ENCODE measurements at places on chromosomes 5 and 9.

DNA sequence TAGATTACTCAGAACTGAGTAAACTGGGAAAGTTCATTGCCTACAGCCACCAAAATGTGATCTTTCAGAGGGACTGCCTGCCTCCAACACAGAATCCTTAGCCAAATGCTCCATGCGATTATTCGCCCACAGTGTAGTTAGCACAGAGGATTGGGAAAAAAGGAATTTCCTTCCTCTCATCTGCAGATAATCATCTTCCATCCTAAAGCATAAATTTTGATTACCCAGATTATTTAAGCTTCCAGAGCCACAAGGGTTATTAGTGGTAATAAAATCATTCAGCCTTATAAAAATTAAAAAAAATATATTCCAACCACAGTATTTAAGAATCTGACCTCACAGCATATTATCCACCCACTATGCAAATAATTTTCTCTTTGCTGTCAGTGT lies 285.3 kb upstream of the GRAMD2B start:
- DNase-seq = no peak

GRCh38 chr9:78320030-78320693 lies 23.2 kb downstream of the PSAT1 start:
- DNase-seq = no peak

- no peak for DNase-seq
Observed at GRCh38 chr5:151258816-151259215, 5.8 kb downstream of the GM2A start.

- DNase-seq = no peak
Observed at GRCh38 chr5:59999056-59999455, 105.5 kb upstream of the PDE4D start.

- no peak for DNase-seq
Observed at GRCh38 chr5:139651043-139651834, 3.1 kb downstream of the CXXC5 start.

DNA sequence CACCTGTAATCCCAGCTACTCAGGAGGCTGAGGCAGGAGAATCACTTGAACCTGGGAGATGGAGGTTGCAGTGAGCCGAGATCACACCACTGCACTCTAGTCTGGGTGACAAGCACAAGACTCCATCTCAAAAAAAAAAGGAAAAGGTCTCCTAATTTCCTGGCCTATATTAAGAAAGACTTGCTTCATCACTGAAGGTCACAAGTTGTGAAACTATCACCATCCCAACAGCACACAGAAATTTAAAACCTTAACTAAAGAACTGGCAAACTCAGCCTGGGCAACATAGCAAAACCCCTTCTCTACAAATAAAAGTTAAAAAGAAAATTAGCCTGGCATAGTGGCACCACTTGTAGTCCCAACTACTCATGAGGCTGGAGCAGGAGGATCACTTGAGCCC lies 17.2 kb downstream of the FRMD3 start:
- no peak for DNase-seq

DNA sequence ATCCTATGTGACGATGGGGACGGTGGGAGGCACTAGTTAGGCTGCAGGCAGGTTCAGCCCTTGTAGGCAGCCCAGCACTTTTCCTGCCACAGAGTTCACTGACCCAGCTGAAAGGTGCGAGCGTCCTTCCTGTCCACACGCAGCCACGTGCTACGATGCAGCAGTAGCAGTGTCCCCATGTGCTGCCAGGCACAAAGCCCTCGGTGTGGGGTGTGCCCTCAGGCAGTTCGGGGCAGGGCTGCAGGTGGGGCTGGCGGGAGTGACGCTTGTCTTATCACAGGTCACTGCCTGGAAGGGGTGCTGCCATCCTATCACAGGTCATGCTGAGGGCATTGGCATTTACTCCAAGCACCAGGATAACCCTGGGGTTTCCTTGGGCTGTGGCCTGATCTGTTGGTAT lies 46.8 kb upstream of the CLPTM1L start:
- no peak for DNase-seq

DNA sequence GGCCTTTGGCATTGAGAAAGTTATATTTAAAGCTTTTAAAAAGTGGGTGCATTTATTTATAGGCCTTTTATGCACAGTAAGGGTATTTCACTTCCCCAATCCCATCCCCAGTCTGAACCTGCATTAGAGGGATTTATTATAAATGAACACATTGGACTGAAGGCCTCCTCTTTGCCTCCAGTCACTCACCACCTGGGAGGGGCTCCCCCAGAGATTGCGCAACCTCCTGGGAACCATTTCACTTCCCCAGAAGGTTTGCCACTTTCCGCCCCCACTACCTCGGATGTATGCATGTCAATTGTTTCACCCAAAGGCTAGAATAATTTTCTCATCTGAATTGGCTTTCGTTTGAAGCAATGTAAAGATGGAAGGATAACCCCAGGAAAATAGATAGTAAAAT lies 29.8 kb upstream of the VCAN start:
- peak; percentile 11 for DNase-seq

GRCh38 chr5:56837956-56838355 lies 22.6 kb downstream of the MAP3K1 start:
- DNase-seq = no peak

DNA sequence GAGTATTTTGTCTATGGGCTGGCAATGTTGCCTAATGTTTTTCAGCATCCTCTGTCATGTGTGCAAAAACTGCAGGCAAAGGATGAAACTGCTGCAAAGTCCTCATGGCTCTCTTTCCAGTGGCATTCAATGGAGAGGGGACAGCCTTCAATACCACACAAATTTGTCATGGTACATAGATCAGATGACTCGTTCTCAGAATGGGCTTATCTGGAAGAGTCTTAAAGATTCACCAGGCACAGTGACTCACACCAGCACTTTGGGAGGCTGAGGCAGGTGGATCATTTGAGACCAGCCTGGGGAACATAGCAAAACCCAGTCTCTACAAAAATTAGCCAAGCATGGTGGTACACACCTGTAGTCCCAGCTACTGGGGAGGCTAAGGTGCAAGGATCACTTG lies 5.3 kb downstream of the CDKN2AIPNL start:
- DNase-seq = no peak

DNA sequence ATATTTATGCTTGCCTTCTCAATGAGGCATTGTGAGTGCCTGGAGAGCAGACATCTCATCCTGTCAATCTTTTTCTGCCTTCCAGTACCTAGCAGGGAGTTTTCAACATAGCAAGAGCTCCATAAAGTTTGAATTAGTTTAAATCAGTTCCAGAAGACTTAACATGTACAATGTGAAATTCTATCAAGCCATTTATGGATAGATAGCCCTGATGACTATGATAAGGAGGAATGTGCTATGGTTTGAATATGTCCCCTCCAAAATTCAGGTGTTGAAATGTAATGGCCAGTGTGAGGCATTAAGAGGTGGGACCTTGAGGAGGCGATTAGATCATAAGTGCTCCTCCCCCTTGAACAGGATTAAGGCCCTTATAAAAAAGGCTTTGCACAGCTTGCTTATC lies 306.9 kb upstream of the SMARCA2 start:
- no peak for DNase-seq

DNA sequence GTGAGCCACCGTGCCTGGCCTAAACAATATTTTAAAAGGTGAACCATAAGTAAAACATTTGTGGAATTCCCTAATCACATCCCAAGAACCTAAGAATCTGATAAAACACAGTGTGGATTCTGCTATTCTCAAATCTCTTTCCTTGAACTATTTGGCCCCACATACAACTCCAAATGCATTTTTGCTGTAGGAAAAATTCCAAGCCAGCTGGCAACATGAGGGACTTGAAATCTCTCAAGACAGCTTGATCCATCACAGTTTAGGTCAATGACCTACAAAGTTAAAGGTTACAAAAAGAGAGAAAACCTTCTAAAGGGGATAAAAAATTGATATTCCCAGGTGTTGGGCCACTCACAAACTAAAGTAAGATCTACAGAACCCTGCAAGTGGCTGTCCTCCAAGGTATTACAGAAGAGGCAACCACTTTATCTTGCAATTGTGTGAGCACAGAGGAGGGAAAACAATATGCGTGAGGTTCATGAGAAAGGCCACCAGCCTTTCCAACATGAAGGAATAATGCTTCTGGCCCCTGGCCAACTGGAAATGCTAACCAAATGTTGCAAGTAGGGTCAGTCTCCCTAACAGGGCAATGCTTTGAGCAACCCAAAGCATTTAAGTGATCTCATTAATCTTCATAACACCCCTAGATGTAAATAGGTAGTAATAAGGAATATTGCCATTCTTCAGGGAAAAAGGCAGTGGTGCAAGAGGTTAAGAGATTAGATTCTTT lies 221.4 kb downstream of the SEMA5A start:
- no peak for DNase-seq

DNA sequence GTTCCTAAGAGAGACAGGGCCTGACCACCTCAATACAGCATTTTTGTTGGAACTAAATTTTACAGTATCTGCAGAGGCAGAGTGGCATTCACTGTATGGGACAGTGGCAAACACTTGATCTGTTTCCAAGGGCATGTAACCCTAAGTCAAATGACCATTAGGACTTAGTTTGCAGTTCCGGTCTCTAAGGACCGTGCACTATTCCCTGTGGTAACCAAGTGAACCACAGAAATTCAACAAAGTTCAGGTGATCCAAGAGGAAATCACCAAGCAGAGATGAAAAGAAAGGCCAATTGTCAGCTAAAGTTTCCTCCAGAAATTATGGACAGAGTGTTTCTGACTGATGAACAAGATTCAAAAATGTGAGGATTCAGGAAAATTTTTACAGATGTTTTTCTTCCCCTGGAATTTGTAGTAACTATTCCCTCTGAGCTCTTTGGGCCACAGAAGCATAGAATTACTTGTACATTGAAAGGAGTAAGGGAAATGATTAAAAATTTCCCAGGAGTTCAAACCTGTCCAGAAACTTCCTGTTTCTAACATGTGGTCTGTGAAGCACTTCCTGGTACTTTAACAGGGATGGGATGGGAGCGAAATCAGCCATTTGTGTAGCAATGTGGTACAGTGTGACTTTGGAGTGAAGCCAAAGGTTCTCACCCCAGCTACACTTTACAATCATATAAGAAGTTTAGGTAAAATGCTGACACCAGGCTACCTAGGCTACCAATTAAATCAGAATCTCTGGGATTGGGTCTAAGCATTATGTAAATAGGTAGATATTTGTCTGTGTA lies 266.1 kb upstream of the MAP3K1 start:
- no peak for DNase-seq

GRCh38 chr5:141039517-141039916 lies 11.7 kb upstream of the PCDHB1 start:
- DNase-seq = no peak

DNA sequence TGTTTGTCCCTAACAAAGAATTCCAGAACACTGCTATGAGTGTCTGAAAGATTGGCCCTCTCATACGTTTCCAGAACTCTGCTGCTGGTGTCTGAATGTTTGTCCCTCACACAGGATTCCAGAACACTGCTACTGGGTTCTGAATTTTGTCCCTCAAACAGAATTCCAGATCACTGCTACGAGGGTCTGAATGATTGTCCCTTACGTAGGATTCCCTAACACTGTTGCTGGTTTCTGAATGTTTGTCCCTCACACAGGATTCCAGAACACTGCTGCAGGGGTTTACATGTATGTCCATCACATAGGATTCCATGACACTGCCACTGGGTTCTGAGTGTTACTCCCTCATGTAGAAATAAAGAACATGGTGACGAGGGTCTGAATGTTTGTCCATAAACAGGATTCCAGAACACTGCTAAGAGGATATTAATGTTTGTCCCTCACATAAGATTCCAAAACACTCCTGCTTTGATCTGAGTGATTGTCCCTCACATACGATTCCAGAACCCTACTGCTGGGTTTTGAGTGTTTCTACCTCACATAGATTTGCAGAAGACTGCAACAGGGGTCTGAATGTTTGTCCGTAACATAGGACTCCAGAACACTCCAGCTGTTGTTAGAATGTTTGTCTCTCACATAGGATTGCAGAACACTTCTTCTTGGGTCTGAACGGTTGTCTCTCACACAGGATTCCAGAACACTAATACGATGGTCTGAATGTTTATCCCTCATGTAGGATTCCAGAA lies 214.4 kb downstream of the FOXD4L6 start:
- DNase-seq = no peak

GRCh38 chr5:84696651-84697050 lies 312.0 kb upstream of the EDIL3 start:
- no peak for DNase-seq

GRCh38 chr5:116068028-116068632 lies 16.7 kb upstream of the COMMD10 start:
- no peak for DNase-seq

- no peak for DNase-seq
Observed at GRCh38 chr9:95507464-95508241, 9.1 kb downstream of the PTCH1 start.

- DNase-seq = no peak
Observed at GRCh38 chr9:15268317-15268716, 38.7 kb downstream of the TTC39B start.

- peak; percentile 96 for DNase-seq
Observed at GRCh38 chr5:9361835-9362234, 184.0 kb downstream of the SEMA5A start.

DNA sequence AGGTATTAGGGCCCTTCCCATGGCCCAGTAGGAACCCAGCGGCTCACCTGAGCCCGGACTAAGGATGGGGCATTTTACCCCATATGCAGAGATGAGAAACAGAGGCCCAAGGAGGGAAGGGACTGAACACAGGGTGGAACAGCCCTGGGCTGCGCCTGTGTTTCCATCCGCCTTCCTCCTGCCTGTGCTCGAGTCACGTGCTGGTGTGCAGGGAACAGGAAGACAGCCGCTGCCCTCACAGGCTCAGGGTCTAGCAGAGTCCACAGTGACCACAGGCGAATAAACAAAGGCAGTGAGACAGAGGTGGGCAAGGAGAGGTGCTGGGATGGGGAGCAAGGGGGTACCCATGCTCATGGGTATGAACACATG lies 129.4 kb downstream of the C9orf50 start:
- no peak for DNase-seq

DNA sequence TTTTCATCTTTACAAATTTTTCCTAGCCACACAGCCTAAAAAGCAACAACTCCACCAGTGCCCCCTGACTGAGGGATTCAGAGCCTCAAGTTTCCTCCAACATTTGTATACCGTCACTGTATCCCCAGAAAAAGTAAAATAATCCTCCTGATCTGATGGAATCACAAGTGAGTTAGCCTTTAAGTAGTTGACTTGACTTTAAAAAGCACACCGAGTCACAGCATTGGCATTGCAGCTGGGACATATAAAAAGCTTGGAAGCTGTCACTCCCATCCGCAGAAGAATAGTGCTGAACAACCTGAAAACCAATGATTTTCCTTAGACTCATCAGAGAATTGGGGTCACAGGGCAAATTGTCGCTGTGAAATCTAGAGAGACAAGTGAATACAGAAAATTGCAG lies 41.6 kb upstream of the FBN2 start:
- DNase-seq = no peak

GRCh38 chr5:65017636-65018035 lies 248.9 kb downstream of the CWC27 start:
- no peak for DNase-seq

- DNase-seq = no peak
Observed at GRCh38 chr9:88905506-88905905, 85.8 kb upstream of the S1PR3 start.

DNA sequence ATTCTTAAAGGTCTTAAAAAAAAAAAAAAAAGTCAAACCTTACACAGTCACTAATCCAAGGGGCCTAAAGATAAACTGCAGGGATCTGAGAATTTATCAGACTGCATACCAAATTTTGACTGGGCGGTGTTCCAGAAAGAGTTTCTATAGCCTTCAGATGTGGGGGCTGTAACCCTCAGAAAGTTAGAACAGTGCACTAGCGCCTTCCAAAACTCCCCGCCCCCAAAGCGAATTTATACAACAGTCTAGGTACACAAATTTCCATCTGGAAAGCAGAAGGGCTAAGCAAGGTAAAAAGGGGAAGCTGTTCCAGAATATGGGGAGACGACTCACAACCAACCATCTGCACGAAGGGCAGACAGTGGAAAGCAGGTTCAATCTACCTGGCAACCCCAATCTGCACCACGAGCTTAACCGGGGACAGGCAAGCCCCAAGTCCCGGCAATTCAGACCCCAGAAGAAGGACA lies 813 bp downstream of the ERMP1 start:
- DNase-seq = no peak
